Osteoblast (primary cell): ENCODE measurements at places on chromosomes 5 and 9. TPM values are rescaled to one million over a fixed set of nuclear protein-coding genes. Genes with fewer than 3 reads are reported as not detected.

PTGER4 gene
- total RNA-seq, result 10.6 and 15.2 TPM in 2 replicates

ZBTB26 gene
- 5.0 and 5.4 TPM in 2 replicates for total RNA-seq

UBTD2 gene
- total RNA-seq, result 37.6 and 38.3 TPM in 2 replicates

MCTP1 gene
- total RNA-seq, result 5.8 and 6.8 TPM in 2 replicates

ROPN1L gene
- 0.59 and 0.72 TPM in 2 replicates for total RNA-seq

UGT3A1 gene
- total RNA-seq, result not detected in 2 replicates

OR1N1 gene
- total RNA-seq, result not detected in 2 replicates

ZNF366 gene
- total RNA-seq, result not detected in 2 replicates

GARIN3 gene
- total RNA-seq, result not detected in 2 replicates

MEGF10 gene
- total RNA-seq, result 1.4 and 3.2 TPM in 2 replicates

PTRH1 gene
- 12.7 and 16.3 TPM in 2 replicates for total RNA-seq

CACNA1B gene
- total RNA-seq, result under 0.01 TPM in 2 replicates

ELOVL7 gene
- under 0.01 TPM in 2 replicates for total RNA-seq

PAXX gene
- 13.3 and 16.6 TPM in 2 replicates for total RNA-seq

GFPT2 gene
- total RNA-seq, result 30.4 and 39.5 TPM in 2 replicates

FOXI1 gene
- total RNA-seq, result not detected in 2 replicates

SOHLH1 gene
- not detected in 2 replicates for total RNA-seq

NKD2 gene
- under 0.01 TPM in 1 of 2 replicates, not detected in the other for total RNA-seq

TRIM52 gene
- 6.8 and 7.2 TPM in 2 replicates for total RNA-seq

KLF9 gene
- total RNA-seq, result 46.9 and 51.8 TPM in 2 replicates

QRFP gene
- not detected in 2 replicates for total RNA-seq

KCNV2 gene
- total RNA-seq, result not detected in 2 replicates

GADD45G gene
- under 0.01 and 0.88 TPM in 2 replicates for total RNA-seq

TOR2A gene
- 3.8 and 4.7 TPM in 2 replicates for total RNA-seq

HTR4 gene
- not detected in 2 replicates for total RNA-seq

SMIM33 gene
- total RNA-seq, result not detected in 2 replicates

C5orf52 gene
- total RNA-seq, result not detected in 2 replicates

STPG3 gene
- total RNA-seq, result 0.36 TPM in 1 of 2 replicates, not detected in the other

CPLANE1 gene
- 52.1 and 54.2 TPM in 2 replicates for total RNA-seq

ASPN gene
- 1.1 and 1.2 TPM in 2 replicates for total RNA-seq

FBXL7 gene
- 13.4 and 14.4 TPM in 2 replicates for total RNA-seq

TMC1 gene
- total RNA-seq, result under 0.01 TPM in 1 of 2 replicates, not detected in the other

NAIP gene
- 4.4 and 7.2 TPM in 2 replicates for total RNA-seq

NTRK2 gene
- 3.3 and 5.6 TPM in 2 replicates for total RNA-seq

EIF4EBP3 gene
- total RNA-seq, result 3.8 and 4.7 TPM in 2 replicates

SPINK7 gene
- not detected in 2 replicates for total RNA-seq

PCDHB2 gene
- 1.2 and 1.4 TPM in 2 replicates for total RNA-seq

INSL6 gene
- total RNA-seq, result not detected in 2 replicates
